ENCODE measurements at places on chromosomes 1 and 21.

DNA sequence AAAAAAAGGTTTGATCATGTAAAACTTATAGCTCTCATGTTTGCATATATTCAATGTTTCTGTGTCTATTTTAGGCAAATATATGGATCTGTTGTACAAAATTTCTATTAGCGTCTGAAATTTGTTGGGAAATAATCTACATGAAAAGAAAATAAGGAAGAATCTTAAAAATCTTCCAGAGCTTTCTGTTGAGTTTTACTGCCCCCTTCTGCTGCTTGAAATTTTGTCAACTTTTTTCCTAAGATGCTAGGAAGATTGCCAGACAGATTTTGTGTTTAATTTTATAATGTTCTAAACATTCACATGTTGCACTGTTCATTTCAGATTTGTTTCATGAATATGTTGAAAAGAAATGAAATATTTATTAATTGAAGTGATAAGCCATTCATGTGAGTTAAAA lies 2.5 kb upstream of the PTGS2 start:
- no peak for DNase-seq

DNA sequence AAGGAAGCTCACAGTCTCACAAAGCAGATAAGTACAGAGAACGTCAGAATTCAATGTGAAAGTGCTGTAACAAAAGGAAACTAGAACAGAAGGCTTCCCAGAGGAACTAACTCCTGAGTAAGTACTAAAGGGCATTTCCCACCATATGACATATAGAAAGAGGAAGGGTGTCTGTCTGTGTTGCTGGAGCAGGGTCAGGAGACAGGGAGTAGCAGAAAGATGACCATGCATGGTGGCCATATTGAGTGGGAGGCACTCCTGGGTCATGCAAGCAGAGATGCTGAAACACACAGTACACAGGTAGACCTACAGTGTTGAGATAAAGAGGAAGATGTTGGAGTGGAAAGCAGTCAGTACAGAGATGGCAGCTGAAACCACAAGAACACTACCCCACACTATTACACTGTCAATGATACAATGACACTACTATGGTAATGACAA lies 47.3 kb downstream of the SLC25A24 start:
- DNase-seq, result no peak

- no peak for DNase-seq
These were observed 2.7 kb upstream of the HMGN2 start for GRCh38 chr1:26469558-26469957.

DNA sequence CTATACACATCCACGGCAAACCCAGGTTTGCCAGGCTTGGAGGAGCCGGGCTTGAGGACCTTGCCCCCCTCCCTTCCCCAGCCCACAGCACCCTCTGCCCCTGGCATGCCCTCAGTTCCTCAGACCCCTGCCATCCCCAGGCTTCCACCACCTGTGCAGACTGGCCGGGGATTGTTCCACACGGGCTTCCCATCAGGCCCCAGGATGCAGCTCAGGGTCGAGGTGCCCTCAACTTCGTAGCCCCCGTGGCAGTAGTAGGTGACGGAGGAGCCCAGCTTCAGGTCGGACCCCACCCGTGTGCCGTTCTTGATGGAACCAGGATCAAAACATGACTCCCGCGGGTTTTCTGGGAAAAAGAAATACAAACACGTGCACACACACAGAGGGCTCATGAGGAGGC lies 163.8 kb downstream of the ZSCAN20 start:
- DNase-seq, result no peak

GRCh38 chr1:246583056-246583440 lies 16.8 kb downstream of the CNST start:
- no peak for DNase-seq

- no peak for DNase-seq
These were observed 3.5 kb downstream of the C1orf116 start for GRCh38 chr1:207028884-207029650.

DNA sequence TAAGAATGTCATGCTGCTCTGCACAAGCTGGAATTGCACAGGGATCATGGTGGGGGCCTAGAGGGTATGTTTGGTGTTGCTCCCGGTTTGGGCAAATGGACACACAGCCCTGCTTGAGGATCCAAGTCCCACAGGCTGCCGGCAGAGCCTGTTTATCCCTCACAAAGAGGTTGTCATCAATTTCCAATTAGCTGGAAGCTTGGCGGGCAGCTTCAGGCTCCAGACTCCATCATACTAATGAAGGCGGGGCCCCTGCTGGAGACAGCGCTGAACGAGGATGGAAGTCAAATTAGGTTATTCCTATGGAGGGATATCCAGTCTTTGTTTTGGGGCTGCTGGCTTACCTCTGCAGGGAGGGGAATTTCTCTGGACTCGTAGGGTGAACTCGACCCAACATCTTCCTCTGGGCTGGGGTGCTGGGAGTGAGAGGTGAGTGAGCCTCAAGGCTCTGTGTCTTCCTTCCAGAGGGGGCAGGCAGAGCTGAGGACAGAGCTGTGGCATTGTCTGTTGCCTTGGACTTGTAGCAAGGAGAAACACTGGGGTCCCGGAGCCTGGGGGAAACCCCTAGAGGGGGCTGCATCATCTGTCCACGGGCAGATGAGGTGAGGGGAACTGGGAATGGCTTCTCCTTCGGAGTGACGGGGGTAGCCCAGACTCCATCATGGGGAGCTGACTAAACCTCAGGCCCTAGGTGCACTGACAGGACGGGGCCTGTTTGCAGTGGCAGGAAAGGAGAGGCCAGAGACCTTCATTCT lies 24.9 kb upstream of the PARP1 start:
- DNase-seq, result no peak

DNA sequence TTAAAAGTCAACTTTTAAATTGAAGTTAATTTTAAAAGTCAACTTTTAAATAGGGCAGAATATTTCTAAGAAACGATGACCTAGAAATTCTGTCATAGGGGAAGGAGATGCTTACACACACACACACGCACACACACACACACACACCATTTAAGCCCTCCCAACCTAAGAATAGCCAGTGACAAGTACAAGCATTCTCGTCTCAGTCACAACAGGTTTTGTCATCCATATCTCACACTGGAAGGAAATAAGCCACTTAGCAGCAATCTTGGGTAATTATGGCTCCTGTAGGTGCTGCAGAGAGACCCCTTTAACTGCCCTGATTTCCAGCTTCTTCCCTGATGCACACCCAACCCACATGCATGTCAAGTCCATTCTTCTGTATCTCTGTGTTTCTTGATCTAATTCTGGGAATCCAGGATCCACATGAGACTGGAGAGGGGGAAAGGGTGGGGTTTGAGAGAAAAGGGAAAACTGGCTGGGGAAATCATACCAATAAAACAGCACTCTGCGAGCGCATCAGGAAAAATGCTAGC lies 338.1 kb downstream of the PAPPA2 start:
- DNase-seq, result no peak

GRCh38 chr1:54249819-54250435 lies 50.0 kb downstream of the MRPL37 start:
- DNase-seq, result no peak

- DNase-seq, result no peak
These were observed 18.6 kb downstream of the A3GALT2 start for GRCh38 chr1:33302325-33302724.

DNA sequence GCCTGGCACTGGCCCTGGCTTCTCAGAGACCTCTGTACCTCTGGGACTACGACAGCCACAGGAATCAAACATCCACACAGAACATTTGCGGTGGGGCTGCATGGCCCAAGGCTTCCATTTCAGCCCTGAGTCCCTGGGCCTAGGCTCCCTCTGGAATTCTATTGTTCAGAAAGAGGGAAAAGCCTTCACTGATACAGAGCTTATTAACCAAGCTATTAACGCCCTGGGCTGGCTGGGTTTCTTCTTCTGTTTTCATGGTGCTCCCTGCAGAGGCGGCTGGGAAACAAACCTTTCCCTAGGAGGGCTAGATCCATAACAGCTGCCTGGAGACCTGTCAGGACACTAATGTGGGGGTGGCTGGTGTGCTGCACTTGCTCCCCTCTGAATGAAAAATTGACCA lies 88.2 kb downstream of the KAZN start:
- DNase-seq, result no peak

GRCh38 chr1:15568387-15569073 lies 16.3 kb downstream of the AGMAT start:
- DNase-seq, result no peak

DNA sequence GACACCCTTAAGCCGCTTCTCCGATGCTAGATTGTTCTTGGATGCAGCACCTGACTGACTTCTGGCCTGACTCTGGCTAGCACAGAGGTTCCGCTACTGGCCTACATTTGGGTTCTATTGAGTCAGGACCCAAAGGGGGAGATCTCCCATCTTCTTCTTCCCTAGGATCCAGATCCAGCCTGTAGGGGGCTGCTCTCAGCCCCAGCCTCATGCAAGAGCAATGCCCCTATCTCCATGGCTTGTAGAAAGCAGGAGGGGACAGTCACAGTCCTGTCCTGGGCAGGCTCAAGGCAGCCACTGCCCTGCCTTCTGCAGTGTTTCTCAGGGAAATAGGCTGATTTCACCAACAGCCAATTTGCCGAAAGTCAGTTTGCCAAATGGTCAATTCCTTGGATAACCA lies 6.3 kb upstream of the ADAR start:
- DNase-seq, result no peak

DNA sequence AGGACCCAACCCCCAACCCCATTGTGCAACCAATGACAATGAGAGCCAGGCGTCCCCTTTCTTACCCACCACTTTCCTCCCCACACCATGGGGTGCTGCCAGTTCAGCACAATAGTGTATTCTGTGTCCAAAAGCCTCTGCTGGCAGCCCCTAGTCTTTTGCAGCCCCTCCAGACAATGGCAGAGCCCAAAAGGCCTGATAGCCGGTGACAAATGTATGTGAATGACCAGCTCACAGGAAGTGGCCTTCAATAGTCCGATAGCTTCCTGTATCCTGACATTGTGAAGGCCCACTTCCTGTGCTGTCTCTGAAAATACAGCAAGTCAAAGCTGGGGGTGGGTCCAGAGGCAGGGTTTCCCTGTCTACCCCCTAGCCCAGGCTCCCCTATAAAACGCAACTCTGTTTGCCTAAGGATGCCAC lies 16.6 kb downstream of the SMIM12 start:
- DNase-seq, result no peak

GRCh38 chr21:45148316-45148990 lies 74.1 kb downstream of the ADARB1 start:
- no peak for DNase-seq

- no peak for DNase-seq
These were observed 82.6 kb downstream of the GPR161 start for GRCh38 chr1:168054117-168054516.

DNA sequence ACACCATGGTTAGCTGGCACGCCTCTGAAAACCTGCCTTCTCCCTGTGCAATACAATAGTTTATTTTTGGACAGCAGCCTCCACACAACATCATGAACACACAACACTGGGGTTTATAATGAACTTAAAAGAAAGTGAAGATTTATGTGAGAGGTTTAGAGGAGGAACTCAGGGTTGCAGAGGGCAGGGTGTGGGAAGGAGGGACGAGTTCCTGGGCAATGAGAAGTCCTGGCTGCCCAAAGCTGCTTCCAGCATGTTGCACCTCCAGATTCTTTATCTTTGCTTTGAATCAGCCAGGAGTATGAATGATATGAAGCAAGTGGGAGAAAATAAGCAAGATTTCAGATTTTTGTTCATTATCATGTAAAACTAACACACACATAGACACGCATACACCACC lies 11.3 kb upstream of the LRRC8D start:
- DNase-seq, result no peak

GRCh38 chr1:109873278-109874175 lies 37.1 kb upstream of the CSF1 start:
- no peak for DNase-seq

DNA sequence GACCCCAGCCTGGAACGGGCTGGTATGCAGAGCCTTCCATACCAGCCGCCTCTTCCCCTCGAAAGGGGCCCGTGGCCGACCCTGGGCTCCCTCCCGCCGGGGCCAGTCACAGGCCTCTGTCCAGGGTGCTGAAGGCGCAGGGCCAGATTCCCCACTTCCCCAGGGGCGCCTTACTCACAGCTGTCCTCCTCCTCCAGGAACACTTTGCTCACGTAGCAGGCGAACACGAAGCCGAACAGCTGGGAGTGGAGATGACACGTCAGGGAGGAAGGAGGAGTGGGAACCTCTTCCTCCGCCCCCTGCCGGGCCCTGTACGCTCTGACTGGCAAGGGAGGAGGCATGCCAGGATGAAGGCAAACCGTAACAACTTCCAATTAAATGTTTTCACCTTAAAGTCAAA lies 57.3 kb downstream of the NKAIN1 start:
- no peak for DNase-seq

DNA sequence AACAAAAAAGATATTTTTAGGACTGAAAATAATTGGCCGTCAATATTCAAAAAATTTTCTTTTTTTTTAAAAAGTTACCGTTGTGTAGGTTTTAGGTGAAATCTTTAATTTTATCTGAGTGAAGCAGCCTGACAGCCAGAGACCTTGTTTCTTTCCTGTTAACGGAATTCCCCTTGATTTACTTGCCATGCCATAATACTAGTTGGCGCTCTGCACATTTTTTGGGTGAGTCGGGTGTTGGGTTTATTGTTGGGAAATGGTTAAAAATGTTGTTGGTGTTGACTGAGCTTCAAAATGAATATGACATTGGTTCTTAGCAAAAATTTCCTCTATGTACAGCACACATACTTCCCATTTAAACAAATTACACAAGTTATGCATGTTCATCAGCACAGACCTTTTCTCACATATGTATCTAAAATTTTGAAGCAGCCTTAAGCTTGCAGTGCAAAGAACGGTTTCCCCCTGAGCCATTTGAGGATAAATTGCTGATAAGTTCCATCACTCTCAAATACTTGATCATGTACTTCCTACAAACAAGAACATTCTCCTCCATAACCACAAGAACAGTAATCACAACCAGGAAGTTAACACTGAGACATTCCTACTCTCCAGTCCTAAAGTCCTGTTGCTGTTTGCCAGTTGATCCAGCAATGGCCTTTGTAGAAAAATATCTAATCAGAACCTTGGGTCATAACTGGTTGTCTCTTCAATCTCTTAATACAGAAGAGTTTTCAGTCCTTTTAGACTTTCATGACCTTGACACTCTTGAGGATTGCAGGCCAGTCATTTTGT lies 34.2 kb downstream of the CAMTA1 start:
- DNase-seq, result no peak

GRCh38 chr1:230379928-230380327 lies 46.2 kb downstream of the PGBD5 start:
- no peak for DNase-seq

DNA sequence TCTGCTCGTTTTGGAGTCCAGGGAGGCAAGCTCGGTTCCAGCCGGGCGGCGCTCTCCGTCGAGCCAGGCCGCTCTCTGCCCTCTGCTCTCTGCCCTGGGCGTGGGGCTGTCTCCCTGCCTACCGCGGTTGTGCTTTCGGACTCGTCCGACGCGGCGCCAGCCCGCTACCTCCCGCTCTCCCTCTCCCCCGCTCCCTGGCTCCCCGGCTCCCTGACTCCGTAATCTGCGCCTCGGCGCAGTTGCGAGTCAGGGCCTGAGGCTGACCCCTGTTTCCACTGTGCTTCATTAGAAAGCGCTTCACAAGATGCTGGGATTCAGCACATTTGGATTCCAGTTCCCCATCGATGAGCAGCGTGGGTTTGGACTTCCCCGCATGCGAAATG lies 2.2 kb downstream of the SOX13 start:
- DNase-seq, result no peak

GRCh38 chr1:180530501-180530900 lies 28.1 kb upstream of the ACBD6 start:
- no peak for DNase-seq

GRCh38 chr1:8408151-8408839 lies 90.4 kb downstream of the SLC45A1 start:
- no peak for DNase-seq

GRCh38 chr1:153509729-153510354 lies 25.9 kb downstream of the S100A6 start:
- peak; percentile 44 for DNase-seq

- no peak for DNase-seq
These were observed 9.8 kb downstream of the PAX7 start for GRCh38 chr1:18640228-18641004.

- peak; percentile 9 for DNase-seq
These were observed 703 bp downstream of the PUM1 start for GRCh38 chr1:31064718-31065309.
